ENCODE measurements at places on chromosomes 7 and 10.

GRCh38 chr10:116245156-116245555 lies 27.9 kb downstream of the GFRA1 start:
- no peak for DNase-seq

DNA sequence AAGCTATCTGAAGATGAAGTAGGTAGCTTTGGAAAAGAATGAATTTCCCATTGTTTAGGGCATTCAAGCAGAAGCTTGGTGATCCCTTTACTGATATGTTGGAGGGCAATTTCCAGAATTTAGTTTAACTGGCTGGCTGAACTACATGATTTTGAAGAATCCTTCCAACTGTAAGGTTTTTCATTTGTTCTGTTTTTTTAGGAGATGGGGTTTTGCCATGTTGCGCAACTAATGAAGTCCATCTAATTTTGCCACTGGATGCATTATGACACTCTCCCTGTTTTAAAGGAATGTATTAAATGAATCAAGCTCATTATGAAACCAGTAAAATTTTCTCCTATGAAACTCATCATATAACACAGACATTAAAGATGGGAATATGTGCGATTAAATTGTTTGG lies 6.1 kb upstream of the DDX50 start:
- no peak for DNase-seq

DNA sequence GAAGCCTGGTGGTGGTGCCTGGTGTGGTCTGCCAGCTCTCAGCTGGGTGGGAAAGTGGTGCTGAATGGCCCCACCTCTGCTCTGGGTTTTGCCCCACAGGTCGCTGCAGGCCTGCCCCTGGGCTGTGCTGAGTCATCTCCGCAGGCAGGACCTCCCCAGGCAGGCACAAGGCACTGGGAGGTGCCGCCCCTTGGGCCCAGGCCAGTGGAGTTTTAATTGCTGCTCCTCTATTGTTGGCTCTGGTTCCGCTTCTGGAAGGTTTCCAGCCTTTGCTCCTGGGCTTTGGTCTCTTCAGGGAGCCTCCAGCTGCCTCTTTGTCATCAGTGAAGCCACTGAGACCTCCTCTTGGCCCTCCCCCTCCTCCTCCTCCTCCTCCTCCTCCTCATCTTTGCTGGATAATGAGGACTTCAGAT lies 180.3 kb upstream of the GRB10 start:
- peak; percentile 91 for DNase-seq

- DNase-seq, result no peak
These were observed 71.0 kb downstream of the LARP4B start for GRCh38 chr10:860519-860918.

- no peak for DNase-seq
These were observed 176.2 kb upstream of the GDF10 start for GRCh38 chr10:47123716-47124288.

- DNase-seq, result no peak
These were observed 76.4 kb downstream of the CELF2 start for GRCh38 chr10:11093771-11094736.

GRCh38 chr7:100822236-100823139 lies 4.8 kb downstream of the EPHB4 start:
- no peak for DNase-seq

DNA sequence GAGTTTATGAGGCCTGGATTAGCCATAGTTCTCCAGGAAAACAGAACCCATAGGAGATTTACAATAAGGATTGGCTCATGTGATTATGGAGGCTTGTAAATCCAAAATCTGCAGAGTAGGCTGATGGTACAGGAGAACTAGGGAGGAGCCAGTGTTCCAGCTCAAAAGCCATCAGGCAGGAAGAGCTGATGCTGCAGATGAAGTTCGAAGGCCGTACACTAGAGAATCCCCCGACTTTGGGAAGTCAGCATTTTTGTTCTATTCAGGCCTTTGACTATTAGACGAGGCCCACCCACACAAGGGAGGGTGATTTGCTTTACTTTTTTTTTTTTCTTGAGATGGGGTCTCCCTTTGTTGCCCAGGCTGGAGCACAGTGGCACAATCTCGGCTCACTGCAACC lies 37.6 kb downstream of the KIN start:
- DNase-seq, result no peak

DNA sequence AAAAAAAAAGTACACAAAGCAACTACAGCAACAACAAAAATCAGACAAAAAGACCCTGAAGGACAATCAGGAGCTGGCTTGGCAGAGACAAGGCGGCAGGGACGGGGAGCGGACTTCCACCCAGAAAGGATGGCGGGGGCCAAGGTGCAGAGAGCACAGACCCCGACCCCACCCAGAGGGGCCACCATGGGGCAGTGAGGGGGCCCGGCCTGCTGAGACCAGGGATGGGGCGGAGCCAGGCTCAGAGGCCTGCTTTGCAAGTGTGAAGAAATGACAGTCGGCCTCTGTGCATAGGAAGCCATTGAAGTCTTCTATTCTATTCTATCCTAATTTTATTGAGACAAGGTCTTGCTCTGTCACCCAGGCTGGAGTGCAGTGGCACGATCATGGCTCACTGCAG lies 82.0 kb downstream of the ELFN1 start:
- DNase-seq, result no peak

Data from EL (cell line).